HT1080 (cell line): ENCODE measurements at places on chromosomes 5 and 9. TPM values are rescaled to one million over a fixed set of nuclear protein-coding genes. Genes with fewer than 3 reads are reported as not detected.

The SAP30L gene
- 40.4 and 49.5 TPM in 2 replicates for total RNA-seq

The TCF7 gene
- not detected in 2 replicates for total RNA-seq

The LCN1 gene
- total RNA-seq = 0.33 TPM in 1 of 2 replicates, not detected in the other

The TYRP1 gene
- 0.20 and 0.74 TPM in 2 replicates for total RNA-seq

The IFNA2 gene
- total RNA-seq = not detected in 2 replicates

The GPR151 gene
- not detected in 2 replicates for total RNA-seq

The CER1 gene
- not detected in 2 replicates for total RNA-seq

The TAF11L5 gene
- total RNA-seq = not detected in 2 replicates

The NPR3 gene
- total RNA-seq = 0.29 and 0.50 TPM in 2 replicates

The EXOSC2 gene
- 65.0 and 69.6 TPM in 2 replicates for total RNA-seq

DNA sequence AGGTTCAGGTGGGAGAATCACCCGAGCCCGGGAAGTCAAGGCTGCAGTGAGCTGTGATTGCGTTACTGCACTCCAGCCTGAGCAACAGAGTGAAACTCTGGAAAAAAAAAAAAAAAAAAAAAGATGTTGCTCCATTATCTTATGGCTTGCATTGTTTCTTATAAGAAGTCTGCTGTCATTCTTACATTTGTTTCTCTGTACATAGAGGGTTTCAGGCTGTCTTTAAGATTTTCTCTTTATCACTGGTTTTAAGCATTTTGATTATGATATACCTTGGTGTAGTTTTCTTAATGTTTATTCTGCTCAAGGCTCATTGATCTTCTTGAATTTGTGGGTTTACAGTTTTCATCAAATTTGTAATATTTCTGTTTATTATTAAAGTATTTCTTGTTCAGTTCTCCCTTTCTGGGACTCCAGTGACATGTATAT, 35.2 kb downstream of the MVB12B start:
- no peak for DNase-seq

GRCh38 chr5:69444127-69444754, 29.3 kb downstream of the MARVELD2 start:
- DNase-seq = no peak

- peak; percentile 56 for DNase-seq
Measured at GRCh38 chr5:163963881-163964280, 458.5 kb downstream of the MAT2B start.

DNA sequence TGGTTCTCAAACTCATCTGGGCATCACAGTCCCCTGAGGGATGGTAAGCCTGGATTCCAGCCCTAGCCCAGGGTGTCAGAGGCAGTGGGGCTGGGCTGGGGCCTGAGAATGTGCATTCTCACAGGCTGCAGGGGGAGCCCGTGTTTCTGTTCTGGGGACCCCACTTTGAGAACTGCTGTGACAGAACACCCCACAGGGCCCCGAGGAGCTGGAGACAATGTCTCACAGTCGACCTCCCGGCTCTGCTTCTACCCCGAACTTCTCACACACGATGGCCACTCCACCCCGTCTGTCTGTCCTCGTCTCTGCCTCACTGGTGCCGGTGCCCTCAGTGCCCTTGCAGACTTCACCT, 130.0 kb downstream of the CACNA1B start:
- DNase-seq = no peak

- DNase-seq = peak; percentile 92
Measured at GRCh38 chr9:78871452-78872331, 574.8 kb downstream of the PSAT1 start.

DNA sequence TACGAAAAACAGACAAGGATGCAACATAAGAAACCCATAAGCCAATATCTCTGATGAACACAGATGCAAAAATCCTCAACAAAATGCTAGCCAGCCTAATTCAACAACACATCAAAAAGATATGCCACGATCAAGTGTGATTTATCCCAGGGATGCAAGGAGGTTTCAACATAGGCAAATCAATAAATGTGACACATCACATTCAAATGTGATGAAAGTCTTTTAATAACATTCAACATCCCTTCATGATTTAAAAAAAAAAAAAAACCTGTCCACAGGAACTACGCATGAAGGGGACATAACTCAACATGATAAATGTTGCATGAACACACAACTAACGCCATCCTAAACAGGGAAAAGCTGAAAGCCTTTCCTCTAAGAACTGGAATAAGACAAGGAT, 102.2 kb downstream of the PLPP1 start:
- no peak for DNase-seq

DNA sequence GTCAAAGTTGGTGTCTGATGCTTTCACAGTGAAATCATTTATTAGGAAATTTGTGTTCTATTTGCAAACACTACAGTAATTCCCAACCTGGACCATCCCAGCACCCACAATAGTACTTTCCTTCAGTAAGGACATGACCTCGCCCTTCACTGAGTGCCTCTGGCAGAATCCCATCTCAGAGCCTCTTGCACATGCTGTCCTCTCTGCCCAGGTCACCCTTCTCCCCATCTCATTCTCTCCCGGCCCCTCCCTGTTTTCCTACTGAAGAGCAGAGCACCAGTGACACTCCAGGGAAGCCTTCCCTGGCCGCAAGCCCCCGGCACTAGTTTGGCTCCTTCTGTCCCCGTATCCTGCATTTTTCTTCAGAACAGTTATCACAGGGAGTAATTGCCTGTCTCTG, 220.4 kb downstream of the MAPKAP1 start:
- no peak for DNase-seq

DNA sequence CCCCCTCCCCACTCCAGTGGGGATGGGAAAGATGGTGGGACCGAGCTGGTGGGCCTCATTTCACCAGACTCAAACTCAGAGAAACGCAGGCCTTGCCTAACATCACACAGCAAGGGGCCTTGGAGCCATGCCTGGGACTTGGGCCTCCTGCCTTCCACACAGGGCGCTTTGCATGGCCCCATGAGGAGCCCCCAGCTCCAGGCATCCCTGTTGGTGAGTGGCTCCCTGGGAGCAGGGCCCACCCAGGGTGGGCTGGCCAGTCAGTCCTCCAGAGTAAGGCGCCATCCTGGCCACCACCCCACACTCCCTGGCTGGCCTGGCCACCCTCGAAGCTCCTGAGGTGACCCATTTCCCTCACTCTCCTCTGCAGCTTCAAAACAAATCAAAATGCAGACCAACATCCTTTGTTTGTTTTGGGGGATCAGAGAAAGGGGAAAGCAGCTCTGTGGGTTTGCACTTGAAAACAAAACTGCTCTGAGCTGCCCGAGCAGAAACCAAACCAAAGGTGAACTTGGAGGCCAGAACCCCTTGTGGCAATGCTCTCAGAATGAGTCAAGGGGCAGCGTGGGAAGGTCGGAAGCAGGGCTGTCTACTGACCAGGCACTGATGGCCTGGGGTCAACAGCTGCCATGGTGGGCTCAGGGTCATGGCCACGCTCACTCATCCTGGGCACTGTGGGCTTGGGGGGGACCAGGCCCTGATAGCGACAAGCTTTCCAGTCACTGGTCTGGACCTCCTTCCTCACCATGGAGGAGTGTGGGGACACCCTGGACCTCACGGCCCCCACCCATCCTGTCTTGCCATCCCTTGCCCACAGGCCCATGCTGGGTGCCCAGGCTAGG, 37.0 kb upstream of the VDAC1 start:
- DNase-seq = no peak

DNA sequence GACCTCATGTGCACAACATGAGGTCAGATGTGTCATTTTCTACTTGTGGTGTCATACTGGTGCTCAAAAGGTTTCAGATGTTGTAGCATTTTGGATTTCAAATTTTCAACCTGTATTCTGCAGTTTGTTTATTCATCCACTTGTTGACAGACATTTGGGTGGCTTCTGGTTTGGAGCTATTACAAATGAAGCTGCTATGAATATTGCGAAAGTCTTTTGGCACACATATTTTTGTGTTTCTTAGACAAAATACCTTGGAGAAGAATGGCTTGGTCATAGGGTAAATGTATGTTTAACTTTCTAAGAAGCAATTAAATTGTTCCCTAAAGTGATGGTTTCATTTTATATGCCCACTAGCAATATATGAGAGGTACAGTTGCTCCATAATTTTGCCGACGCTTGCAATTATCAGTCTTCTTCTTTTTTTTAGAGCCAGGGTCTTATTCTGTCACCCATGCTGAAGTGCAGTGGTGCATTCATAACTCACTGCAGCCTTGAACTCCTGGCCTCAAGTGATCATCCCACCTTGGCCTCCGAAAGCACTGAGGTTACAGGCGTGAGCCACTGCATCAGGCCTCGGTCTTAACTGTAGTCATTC, 70.7 kb upstream of the TRPC7 start:
- no peak for DNase-seq

DNA sequence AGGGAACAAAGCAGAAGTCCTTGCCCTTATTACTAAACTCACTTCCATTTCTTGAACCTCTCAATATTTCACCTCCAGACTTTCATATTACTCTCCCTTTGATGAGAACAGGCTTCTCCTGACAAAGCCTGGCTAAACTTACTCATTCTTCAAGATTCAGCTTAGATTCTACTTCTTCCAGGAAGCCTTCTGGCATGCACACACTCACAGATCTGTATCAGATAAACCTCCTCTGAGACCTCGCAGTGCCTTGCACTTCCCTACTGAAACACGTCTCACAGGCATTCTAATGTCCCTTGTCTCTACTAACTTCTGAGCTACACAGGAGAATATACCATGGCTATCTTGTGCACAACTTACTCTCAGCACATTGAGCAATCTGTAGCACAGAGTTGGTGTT, 16.6 kb upstream of the PAPPA start:
- no peak for DNase-seq

- no peak for DNase-seq
Measured at GRCh38 chr5:179438011-179438441, 92.8 kb upstream of the ADAMTS2 start.

GRCh38 chr9:21778304-21778703, 24.1 kb upstream of the MTAP start:
- DNase-seq = peak; percentile 25

DNA sequence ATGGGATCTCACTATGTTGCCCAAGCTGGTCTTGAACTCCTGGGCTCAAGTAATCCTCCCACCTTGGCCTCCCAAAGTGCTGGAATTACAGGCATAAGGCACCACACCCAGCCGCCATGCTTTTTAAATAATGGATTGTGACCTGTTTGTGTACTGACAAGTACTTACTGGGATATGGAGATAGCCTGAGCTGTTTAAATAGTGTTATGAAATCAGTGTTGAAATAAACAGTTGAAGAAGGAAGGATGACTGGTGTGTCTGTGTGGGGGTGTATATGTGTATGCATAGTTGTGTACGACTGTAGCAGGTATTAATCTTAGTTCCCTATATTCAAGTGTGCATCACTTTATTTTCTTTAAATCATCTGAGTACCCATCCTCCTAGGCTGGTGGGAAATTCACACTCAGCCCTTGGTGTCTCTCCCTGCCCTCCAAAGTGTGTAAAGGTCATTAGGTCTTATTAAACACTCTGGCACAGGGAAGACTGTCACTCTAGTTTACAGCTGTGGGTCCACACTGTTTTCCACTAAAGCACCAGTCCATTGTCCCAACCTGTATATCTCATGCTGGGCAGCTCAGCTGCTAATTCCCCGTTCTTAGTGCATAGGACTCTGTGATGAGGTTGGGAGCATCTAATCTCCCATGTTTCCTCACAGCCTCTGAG, 91.0 kb downstream of the SNX18 start:
- no peak for DNase-seq

DNA sequence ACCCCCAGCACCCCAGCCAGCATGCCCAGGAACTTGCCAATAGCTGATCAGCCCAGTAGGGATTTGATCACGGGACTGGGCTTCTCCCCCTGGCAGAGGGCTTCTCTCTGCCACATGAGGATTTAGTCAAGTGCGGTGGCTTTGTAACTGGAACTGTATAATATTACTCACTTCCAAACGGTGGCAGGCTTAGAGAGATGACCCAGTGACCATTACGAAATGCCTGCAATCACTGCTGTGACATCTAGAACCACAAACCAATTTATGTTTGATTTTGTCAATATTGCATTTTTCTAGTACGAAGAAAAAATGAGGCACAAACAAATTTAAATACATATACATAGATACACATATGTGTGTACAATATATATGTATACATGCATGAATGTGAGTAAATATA, 192.1 kb downstream of the ERCC6L2 start:
- DNase-seq = no peak

GRCh38 chr5:143230676-143230996, 172.8 kb downstream of the NR3C1 start:
- no peak for DNase-seq

- no peak for DNase-seq
Measured at GRCh38 chr9:99184110-99184474, 37.6 kb downstream of the ALG2 start.

DNA sequence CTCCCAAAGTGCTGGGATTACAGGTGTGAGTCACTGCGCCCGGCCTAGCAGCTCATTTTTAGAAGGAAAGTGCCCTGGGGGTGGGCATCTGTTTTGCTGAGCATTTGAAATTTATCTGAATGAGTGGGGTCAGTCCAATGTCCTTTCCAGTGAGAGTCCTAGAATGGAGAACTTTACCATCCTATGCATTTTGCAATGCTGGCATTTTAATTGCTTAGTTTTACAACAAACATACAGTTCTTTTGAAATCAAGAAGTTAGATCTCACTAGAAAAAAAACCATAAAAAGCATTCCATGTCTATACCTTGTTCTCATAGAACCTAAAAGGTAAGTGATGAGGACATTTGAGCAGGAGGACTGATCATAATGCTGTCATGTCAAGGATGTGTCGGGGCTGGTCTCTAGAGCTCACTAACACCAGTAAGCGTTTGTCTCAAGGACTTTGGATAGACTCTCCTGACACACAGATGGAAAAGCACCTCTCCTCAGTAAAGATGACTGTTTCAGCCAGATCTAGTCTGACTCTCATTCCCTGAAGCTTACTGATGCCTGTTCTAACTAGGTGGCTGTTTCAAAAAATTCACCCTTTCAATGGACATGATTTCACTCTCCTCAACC, 83.9 kb downstream of the DCP2 start:
- no peak for DNase-seq

- DNase-seq = no peak
Measured at GRCh38 chr5:77869116-77869798, 93.1 kb upstream of the TBCA start.

DNA sequence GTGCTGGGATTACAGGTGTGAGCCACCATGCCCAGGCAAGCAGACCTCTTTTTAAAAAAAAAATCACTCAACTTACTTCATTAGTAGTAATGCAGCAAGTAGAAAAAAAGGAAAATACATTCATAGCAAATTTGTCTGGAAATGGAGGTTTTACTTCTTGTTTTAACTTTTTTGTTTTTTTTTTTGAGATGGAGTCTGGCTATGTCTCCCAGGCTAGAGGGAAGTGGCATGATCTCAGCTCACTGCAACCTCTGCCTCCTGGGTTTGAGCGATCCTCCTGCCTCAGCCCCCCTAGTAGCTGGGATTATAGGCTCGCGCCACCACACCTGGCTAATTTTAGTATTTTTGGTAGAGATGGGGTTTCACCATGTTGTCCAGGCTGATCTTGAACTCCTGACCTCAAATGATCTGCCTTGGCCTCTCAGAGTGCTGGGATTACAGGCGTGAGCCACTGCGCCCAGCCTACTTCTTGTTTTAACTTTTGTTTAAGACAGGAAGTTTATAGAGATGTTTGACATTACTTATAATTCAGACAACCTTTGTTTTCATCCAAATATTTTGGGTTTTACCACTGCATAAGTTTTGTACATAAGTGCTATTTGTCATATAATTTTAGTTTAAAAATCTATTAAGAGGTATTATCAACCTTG, 26.5 kb downstream of the UBE2R2 start:
- no peak for DNase-seq

- no peak for DNase-seq
Measured at GRCh38 chr9:89778100-89779090, 173.6 kb downstream of the GADD45G start.

GRCh38 chr5:140243706-140244250, 59.1 kb downstream of the PFDN1 start:
- DNase-seq = no peak

GRCh38 chr5:68843624-68844364, 250.0 kb upstream of the SLC30A5 start:
- no peak for DNase-seq

GRCh38 chr5:1386274-1386717, 41.4 kb upstream of the CLPTM1L start:
- DNase-seq = no peak
